ENCODE measurements at places on chromosomes 1 and 21.

- no peak for DNase-seq
Observed at GRCh38 chr1:185385991-185386390, 68.9 kb upstream of the IVNS1ABP start.

DNA sequence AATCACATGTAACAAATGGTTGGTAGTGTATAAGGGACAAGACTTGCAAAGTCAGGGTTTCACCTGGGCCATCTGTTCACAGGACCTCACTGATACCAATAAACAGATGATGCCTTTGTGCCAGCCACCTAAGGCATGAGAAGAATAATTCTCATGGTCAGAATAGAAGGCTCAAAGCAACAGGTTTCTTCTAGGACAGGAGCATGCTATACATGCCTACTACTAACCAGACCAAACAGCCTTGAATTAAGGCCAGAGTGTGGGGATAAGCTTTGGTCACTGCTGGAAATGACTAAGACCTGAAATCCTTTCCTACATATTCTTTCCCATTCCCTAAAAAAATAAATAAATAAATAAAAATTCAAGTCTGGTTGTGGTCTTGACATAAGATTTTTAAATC lies 17.5 kb downstream of the PSMB2 start:
- DNase-seq = no peak

DNA sequence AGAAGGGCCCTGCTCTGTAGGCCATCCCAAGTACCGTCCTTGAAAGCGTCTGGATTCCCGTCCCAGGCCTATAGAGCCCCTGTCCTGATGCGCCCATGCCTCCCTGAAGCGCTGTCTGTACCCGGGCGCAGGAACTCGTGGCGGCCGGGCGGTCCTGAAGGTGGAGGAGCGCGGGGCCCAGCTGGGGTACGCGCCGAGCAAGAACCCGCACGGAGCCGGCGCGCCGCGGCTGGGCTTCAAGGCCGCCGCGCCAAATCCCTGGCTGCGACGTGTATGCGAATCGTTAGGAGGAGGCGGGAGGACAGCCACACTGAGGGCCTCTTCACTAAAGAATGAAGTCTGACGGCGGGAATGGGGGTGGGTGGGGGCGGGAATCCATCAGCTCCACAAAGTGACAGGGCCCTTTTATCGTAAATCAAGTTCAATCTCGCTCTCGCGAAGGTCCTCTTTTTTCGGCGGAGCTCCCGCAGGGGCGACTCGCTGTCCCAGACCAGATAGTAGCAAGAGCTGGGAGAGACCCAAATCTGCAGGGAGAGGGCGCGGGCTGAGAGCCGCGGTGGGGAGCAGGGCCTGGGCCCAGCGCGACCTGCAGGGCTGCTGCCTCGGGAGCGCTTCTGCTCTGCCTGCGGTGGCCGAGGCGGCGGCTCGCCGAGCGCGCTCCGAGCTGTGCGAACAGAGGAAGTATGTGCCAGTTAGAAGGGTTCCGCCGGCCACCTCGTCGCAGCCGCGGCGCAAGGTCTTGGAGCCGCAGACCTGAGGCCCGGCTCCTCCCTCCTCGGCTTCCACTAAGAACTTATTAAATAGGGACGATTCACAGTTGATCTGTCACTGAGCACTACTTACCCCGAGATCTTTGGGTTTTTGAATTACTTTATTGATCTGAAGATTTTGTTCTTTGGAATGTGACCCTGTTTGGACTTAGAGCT lies 10.4 kb downstream of the BARHL2 start:
- no peak for DNase-seq

DNA sequence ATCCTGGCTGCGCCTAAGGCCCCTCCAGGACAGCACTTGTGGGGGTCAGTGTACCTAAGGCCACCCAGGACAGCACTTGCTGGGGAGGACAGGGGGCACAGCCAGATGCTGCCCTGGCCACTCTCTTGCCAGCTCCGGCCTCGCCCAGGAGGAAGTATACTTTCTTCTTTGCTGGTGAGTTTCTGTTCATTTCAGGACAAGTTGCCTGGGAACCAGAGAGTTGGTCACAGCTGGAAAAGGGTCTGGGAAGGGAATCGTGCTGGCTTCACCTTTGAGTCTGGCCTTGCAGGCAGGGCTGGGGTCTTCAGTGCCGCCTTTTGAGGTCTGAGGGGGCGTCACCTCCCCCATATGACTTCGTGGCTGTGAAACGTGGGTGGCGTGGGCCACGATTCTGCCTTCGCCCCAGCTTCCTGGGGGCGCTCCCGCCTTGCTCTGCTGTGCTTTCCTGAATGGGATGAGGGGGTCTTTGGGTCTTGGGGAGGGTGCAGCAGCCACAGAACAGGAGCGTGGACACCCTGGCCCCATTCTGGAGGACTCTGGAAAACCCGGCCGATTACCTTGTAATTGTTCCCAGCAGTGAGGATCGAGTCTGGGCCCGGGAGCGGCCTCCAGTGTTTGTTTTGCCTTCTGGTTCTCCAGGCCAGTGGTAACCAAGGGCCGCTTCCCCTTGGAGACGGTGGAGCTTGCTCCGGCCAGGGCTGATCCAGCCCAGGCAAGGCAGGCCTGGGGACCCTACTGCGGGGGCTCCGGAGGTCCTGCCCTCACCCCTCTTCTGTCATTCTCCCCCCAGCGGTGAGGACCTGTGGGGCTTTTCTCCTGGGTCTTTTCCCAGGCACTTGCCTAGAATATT lies 45.9 kb downstream of the SPSB1 start:
- no peak for DNase-seq
